ENCODE measurements at places on chromosomes 11 and 22.

GRCh38 chr11:57279116-57279515, 42.1 kb upstream of the APLNR start:
- no peak for DNase-seq

- no peak for DNase-seq
Measured at GRCh38 chr11:93700830-93701229, 39.3 kb downstream of the CEP295 start.

DNA sequence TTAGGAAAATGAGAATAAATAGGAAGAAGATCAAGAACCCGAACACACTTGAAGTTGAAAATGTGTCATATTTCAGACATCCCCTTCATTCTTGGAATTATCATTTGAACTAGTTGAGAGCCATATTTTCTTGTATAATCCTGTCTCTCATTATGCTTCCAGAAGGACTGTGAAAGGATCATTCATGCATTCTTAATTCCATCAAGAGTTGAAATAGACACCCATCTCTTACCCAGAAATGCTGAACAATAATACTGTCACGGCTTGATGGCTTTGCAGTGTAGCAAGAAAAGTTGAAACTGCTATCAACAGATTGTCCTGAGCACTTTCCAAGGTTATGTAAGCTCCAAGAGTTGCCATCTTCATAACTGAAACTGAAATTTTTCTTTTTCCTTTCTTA, 79.7 kb downstream of the ARHGAP42 start:
- DNase-seq: no peak

- no peak for DNase-seq
Measured at GRCh38 chr11:13868710-13869397, 93.7 kb upstream of the SPON1 start.

DNA sequence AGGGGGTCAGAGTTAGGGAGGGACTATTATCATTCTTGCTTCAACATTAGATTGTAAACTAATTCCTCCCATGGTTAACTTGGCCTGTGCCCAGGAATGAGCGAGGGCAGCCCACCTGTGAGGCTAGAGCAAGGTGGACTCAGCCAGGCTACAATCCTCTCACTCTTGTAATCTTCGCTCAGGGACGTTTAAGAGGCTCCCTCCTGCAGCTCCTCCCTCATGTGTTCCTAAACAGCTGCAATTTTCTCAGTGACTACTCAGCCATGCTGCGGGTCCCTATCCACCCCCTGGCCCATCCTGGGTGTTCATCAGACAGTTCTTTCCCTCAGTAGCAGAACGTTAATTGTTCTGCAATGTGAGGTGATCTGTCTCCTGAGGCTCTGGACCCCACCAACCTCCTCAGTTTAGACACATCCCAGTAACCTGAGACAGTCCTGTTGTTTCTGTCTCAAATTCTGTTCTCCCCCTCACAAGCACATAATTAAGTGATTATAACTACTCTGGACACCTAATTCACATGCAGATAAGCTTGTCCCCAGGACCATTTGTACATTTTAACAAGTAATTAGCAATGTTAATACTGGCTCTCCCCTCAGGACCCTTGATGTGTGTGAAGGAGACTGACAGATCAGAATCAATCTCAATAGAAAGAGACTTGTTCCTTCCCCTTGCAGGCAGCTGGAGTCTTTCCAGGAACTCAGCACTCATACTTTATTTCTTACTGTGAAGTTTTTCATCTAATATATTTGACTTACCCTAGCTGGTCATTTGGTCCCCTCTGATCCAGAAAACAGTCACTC, 337.2 kb upstream of the B3GAT1 start:
- no peak for DNase-seq

DNA sequence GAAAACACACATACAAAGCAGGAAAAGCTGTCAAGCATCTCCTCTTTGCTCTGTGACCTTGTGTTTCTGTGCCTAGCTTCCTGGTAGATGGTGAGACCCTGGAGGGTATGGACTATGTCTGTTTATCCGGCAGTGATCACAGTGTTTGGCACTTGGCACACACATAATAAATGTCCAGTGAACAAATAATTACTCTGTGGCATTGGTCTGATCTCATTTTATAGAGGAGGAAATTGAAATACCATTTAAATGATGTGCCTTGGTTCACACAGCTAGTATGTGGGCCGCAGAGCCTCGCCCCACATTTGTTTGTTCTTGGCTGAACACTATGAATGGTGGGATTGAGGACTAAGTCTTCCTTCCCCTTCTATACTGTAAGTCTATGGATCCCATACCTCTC, 104.7 kb upstream of the SPON1 start:
- DNase-seq: no peak

DNA sequence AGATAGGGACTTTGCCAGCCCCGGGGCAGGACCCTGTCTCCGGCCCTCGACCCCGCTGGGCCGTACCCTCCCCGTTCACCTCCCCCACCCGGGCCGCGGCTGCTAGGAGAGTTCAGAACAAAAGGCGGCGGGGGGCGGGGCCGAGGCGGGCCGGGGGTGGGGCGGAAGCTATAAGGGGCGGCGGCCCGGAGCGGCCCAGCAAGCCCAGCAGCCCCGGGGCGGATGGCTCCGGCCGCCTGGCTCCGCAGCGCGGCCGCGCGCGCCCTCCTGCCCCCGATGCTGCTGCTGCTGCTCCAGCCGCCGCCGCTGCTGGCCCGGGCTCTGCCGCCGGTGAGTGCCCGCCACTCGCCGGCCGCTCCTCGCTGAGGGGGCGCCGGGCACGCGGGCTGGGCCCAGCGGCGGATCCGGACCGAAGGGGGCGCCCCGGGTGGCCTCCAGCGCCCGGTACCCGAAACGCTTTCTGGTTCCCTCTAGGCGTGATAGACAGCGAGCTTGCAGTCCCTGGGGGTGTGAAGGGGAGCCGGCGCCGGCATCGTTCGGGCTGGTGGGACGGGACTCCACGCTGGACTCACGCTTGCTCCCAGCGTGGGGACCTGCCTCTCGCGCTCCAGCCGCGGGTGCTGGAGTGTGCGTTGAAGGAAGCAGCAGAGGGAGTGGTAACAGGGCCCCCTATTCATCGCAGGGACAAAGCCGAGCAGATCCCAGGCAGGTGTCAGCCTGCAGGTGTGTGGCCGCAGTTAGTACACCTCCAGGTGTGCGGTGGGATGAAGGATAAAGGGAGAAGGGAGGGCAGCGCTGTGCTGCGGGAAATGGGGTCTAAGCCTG, at the start of gene MMP11:
TSS of gene MMP11 (plus strand) at position 201 of the 825 bp plus-strand sequence. CDS start at position 223, 22 bp downstream.
- no peak for DNase-seq

DNA sequence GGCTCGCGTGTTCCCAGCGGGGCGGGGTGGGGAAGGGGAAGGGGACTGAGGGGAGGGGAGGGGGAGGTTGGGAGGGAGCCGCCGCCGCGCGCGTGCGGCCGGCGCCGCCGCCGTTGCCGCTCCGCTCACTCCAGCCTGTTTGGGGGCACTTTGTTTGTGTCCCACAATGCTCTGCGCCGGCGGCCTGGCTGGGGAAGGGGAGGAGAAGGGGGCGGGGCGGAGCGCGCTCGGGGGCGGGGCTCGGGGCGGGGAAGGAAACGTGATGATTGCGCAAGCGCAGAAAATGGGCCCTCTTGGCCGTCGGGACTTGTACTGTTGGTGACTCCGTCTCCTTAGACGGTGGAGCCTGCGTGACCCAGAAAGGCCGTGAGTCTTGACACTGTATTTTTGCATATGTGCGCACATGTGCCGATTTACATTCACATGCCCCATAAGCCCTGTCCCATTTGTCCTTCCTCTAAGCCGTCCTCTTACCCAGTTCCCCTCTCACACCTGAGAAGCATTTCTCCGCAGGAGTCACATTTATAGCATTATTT, at the start of gene ZBTB44:
TSS of gene ZBTB44 (minus strand) at position 168 of the 536 bp plus-strand sequence. CDS start 53,044 bp downstream, outside the sequence.
- peak; percentile 66 for DNase-seq

- DNase-seq: no peak
Measured at GRCh38 chr11:96474263-96474662, 84.5 kb downstream of the JRKL start.

GRCh38 chr11:33542921-33543320, 157.7 kb downstream of the C11orf91 start:
- DNase-seq: no peak

DNA sequence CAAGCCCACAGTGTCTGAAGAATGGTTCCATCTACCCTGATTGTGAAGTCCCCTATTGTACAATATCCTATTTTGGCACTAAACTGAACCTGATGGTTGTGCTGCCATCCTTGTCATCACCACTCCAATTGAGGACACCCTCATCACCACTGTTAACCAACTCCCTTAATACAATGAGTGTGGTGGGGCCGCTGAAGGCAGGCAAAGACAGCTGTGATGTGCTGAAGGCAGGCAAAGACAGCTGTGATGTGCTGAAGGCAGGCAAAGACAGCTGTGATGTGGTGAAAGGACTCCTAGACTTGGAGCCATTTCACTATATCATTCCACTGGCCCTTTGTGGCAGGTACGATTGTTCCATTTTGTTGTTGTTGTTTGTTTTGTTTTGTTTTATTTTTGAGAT, 481.6 kb downstream of the SOX6 start:
- DNase-seq: no peak

DNA sequence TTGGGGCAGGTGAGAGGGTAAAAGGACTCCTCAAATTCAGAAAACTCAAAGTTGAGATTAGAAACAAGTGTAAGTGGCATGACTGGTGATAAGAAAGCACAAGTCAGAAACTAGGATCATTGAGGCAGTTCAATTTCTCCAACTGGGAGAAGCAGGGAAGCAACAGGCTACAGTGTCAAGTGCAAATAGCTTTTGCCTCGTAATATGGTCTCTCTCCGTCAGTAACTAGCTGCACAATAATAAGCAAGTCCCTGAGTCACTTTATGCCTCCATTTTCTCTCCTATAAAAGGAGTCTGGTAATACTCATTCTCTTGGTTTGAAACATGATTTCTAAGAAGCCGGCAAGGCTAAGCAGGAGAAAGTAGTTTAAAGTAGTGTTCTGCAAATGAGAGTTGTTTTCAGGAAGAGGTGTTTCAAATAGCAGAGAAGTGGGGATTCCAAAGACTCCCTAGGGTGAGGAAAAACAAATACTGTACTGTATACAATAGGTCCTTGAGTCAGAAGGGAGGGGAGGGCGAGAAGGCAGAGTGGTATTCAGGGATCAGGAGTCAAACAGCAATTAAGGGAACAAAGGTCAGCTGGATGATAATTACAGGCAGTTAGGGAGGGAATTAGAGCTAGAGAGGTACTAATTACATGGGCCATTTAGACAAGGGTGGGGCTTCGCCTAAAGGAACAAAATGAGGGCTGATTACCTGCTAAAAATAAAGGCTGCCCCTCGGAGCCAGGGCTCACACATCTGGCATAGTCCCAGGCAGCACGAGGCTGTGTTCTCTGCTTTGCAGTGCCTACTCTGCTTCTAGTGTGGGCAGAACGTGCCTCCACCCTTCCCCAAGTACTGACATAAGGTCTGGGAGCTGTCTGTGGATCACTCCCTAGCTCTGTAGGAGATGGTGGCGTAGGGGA, 96.0 kb upstream of the BDNF start:
- DNase-seq: no peak

GRCh38 chr11:93804879-93805278, 20.8 kb downstream of the MED17 start:
- no peak for DNase-seq

DNA sequence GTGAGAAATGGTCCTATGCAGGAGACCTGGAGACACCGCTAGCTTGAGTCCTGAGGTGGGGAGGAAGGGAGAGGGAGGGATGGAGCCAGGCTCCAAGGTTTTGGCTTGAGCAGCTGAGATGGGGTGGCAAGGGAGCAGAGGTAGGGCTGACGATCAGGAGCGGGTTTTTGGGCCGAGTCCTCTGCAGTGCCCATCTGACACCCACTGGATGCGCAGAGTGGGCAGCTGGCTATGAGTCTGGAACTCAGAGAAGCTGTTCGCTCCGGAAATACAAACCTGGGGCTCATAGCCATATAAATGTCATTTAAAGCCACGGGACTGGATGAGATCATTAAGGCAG, 453 bp upstream of the MAFF start:
- DNase-seq: no peak

GRCh38 chr11:86230179-86230804, 14.3 kb upstream of the EED start:
- no peak for DNase-seq

DNA sequence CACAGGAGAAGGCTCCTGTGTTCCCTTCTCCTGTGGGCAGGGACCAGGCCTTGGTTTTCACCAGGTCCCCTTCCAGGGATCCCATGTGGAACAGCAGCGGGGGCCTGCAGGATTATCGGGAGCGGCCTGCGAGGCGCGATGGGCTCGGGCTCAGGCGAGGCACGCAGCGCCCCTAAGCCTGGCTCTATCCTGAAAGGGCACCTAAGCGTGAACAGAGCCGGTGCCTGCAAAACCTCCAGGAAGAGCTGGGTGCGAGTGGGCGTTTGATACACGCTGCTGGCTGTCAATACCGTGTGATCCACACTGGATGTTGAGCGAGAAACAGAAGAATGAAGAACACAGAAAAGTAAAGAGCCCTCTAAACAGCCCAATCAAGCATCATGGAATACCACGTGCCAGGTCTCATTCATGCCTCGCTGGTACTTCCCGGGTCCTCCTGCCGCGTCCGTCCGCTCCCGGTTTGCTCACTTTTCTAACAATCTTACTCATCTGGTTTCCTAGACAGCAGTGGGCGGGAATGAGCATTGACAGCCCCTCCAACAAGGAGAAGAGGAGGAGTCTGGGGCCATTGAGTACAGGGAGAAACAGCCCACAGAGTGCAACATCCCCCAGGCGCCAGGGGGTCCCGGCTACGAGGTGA, 12.5 kb downstream of the OSBPL5 start:
- DNase-seq: no peak

GRCh38 chr11:5937868-5938602, 4.0 kb upstream of the OR56A3 start:
- DNase-seq: no peak

DNA sequence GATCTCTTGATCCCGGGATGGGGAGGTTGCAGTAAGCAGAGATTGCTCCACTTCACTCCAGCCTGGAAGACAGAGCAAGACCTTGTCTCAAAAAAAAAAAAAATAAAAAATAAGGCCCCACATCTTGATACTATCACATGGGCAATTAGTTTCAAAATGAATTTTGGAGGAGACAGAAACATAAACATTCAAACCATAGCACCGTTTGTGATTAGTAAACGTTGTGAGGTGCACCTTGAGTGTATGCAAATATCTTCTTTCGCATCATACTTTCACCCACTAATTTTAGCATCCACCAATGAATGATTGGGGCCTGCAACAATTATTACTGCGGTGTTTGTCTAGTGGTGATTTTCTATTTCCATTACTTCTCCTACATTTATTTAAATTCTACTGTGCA, 11.0 kb upstream of the SPDYC start:
- no peak for DNase-seq

GRCh38 chr11:117334896-117335295, 7.2 kb downstream of the CEP164 start:
- DNase-seq: no peak

GRCh38 chr22:28230671-28231070, 311.6 kb upstream of the PITPNB start:
- DNase-seq: no peak

DNA sequence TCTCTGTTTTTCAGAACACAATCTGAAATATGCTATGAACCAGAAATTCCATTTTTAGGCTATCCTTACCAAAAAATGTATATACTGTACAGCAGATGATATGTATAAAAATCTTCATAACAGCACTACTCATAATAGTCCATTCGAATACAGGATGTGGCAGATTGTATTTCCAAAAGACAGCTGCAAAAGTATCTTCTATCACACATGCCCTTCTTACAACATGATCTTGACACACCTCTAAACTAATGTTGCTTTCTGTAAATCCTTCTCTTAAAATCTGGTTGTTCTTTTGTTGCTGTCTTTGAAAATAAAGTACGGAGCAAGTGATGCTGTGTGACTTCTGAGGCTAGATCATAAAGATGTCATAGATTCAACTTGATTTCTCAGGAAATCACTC, 409.9 kb upstream of the LUZP2 start:
- DNase-seq: no peak

GRCh38 chr11:128711136-128711535, 17.3 kb downstream of the FLI1 start:
- DNase-seq: no peak

- DNase-seq: no peak
Measured at GRCh38 chr22:46625113-46625842, 5.1 kb downstream of the GRAMD4 start.
